ENCODE measurements at places on chromosomes 4 and X.

GRCh38 chrX:51598899-51599298 is 19.8 kb downstream of the CENPVL3 start:
- no peak for DNase-seq

- DNase-seq, result peak; percentile 51
Measured at GRCh38 chrX:22800360-22800759, 199.4 kb upstream of the DDX53 start.

- no peak for DNase-seq
Measured at GRCh38 chr4:178395798-178396197, 953.6 kb upstream of the AGA start.

DNA sequence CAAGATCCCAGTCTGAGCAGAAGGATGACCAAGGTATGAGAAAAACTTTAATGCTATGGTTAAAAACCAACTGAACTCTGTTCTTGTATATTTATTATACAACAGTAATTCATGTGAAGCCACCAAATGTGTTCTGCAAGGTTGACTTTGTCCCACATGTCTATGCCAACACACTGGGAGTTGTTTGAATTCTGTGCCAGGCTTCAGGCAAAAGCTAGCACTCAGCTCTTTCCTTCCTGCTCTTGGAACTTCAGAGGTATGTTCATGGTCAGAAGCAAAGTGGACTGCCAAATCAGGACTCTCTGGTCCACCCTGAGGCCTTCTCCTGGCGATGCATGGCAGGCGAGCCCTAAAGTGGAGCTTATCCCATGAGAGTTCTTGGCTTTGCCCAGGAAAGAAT is 205.6 kb upstream of the AR start:
- no peak for DNase-seq

DNA sequence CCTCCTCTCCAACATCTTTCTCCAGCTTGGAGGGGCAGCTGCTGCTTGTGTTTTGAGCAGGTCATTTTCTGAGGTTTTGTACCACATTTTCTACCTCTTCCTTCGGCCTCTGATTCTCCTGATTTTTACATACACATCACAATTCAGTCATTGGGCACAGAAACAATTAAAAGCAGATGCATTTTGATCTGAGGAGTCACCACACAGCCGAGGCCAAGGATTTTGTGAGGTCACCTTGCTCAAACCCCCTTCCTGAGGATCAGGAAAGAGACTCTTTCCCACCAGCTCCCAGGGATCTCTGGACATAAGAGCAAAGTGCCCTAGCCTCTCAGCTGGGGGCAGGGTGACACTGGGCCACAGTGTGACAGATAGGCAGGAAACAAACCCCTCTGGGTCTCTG is 5.4 kb upstream of the FATE1 start:
- no peak for DNase-seq

GRCh38 chr4:162938738-162939485 is 227.8 kb downstream of the NAF1 start:
- no peak for DNase-seq

GRCh38 chr4:48588230-48589097 is 98.4 kb downstream of the ZAR1 start:
- DNase-seq, result no peak

- no peak for DNase-seq
Measured at GRCh38 chrX:72080150-72080549, 51.6 kb downstream of the RTL5 start.

GRCh38 chr4:122625156-122625555 is 4.3 kb upstream of the IL21 start:
- DNase-seq, result no peak

- no peak for DNase-seq
Measured at GRCh38 chrX:2897311-2897689, 31.8 kb downstream of the ARSD start.

DNA sequence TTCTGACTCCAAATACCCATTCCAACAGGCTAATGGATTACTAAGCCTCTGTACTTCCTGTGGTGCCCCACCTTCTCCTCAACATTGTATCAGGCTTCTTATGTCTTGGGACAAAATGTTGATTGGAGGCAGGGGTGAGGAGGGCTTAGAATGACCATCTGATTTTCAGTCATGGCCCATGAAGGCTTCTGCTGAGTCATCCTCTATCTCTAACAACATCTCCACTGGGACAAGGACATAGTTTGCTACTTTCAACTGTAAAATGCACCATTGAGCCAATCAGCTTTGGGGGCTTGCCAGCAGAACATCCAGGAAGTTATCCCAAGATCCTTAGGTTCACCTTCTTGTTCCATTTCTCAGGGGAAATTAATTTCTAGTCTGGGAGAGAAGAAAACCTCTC is 29.5 kb downstream of the MAGEB17 start:
- DNase-seq, result no peak

GRCh38 chrX:76433219-76433618 is 5.7 kb downstream of the MAGEE1 start:
- no peak for DNase-seq

DNA sequence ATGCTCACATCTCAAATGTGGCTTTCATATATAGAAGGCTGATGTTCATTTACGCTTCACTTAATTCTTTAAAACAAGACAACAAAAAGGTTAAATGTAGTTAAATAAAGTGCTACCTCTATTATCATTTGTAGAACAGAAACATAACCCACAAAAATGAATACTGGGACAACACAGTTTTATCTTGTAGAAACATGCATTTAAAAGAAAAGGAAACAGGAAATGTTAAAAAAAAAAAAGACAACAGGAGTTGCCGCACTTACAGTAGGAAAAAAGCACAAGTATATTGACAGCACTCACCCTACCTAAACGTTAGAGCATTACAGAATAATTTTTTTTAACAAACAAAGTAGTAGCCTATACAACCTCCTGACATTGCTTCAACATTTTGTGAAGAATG is 4.8 kb downstream of the THOC2 start:
- DNase-seq, result no peak

GRCh38 chr4:119087656-119088055 is 48.0 kb upstream of the MYOZ2 start:
- no peak for DNase-seq

DNA sequence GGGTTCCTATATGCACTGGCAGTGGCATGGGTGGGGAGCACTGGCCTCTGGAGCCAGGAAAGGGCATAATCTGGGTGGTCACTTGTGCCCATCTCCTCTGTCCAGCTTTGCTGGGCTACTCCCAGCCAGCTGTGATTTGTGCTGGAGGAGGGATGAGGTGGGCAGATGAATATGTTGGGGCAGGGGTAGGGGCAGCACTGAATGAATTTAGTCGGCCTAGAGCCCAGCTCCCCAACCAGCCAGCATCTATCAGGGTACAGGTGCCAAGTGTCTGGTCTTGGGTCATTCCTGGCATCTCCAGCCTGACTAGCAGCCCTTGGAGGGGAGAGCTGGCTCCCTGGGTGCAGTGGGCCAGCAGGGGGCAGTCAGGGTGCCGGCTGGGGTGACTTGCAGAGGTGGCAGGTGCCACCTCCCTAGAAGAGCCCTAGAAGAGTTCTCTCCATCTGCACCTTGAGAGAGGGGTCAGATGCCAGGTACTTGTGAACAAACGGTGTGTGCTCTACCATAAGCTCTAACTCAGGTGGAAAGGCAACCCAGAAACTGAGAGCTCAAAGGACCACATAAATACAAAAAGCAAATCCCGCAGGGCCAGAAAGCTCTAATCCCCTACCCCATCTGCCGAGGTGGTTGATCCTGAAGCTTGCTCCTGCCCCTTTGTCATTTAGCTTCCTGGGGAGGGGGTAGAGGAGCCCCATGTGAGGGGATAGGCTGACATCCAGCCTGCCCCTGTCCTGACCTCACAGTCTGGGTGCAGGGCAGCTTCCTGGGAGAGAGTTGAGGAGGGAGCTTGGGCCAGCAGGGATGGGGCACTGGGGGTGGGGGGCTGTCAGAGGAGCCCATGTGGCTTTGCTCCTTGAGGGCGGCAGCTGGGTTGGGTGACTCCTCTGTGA is 2.2 kb downstream of the SORCS2 start:
- peak; percentile 76 for DNase-seq

GRCh38 chr4:170009291-170009690 is 16.9 kb downstream of the MFAP3L start:
- DNase-seq, result no peak

DNA sequence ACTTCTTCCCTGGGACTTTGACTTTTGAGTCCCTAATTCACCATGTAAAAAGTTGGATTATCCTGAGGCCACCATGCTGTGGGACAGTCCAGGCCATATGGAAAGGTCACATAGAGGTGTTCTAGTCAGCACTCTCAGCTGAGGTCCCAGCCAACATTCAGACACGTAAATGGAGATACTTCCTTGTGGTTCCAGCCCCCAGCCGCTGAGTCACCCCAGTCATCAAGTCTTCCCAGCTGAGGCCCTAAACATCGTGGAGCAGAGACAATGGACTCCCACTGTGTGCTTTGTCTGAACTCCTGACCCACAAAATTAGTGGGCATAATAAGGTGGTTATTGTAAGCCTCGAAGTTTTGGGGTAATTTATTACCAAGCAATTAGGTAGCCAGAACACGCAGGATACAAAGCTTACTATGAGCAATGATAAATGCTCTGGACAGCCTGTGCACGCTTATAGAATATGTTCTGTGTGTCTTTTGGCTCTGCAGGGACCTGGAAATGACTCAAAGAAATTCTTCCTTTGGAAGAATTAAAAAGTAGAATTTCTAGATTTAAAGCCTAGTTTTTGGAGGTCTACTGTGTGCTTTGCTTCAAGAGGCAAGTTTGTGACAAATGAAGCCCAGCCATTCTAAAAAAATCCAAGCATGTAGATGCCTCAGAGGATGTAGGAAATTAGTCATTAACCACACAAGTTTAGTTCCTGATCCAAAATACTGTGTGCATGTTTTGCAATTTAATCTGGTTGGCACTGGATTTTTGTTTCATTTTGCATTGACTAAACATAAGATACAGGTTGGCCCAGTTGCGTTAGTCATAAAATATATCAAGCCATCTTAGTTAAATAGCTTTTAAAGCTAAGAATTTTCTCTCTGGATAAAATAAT is 33.2 kb upstream of the SLC9A7 start:
- DNase-seq, result no peak

DNA sequence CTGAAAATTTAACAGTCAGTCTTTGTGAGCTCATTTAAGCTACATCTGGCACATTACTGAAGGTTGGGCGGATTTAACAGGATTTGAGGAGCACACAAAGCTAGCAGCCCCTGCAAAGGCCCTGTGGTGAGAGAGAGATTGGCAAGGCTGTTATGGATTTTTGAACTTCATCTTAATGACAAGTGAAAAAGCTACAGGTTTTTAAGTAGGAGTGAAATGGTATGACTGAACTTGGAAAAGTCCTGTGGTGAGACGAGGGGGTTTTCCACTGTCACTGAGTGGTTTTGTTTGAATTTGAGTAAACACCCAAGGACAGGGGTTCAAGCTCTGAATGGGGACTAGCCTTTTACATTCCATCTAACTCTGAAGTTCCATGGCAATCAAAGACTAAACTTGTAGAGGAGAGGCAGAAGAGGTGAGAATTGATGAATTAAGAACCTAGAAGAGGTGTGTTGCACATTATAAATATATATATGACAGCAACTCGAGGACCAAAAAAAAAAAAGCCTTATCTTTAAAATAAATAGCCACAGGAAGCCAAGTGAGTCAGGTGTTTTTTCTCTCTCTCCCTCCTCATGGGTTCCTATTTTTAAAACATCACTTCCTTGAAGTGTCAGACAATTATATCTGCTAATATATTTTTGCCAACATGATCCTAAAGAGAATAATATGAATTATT is 47.8 kb upstream of the CLNK start:
- no peak for DNase-seq

Data from right cardiac atrium (tissue), 5 donors.